ENCODE measurements at places on chromosomes 3 and 15. TPM values are rescaled to one million over a fixed set of nuclear protein-coding genes. Genes with fewer than 3 reads are reported as not detected.
A peak's percentile ranks its signal among the peaks of the same experiment; 100 is the strongest.

DNA sequence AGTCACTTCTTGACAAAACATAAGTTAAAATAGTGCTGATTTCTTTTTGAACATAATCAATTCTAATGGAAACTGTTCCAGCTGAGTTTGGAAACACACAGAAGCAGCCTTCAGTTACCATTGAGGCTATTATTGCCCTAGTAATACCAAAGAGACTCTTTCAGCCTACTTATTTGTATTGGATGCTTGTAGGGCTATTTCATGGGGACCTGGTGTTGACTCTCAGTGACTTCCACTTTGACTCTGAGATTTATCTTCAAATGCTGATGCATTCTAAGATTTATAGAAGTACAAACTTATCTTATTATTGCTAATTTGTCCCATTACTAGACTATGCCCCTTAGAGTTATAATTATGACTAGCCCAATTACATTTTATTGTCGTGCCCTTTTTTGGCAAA, 67.4 kb downstream of the CMSS1 start:
- H3K4me1 ChIP-seq, result peaks cover 26% of the 10 kb centered on the region
- no peak overlapping the region for H3K4me3 ChIP-seq
- no peaks in the 10 kb centered on the region for H3K36me3 ChIP-seq
- H3K27me3 ChIP-seq, result no peaks in the 10 kb centered on the region
- no peak for DNase-seq

- no peaks in the 10 kb centered on the region for H3K4me1 ChIP-seq
- no peak overlapping the region for H3K4me3 ChIP-seq
Measured at GRCh38 chr15:34055868-34056595, 17.0 kb upstream of the AVEN start.

DNA sequence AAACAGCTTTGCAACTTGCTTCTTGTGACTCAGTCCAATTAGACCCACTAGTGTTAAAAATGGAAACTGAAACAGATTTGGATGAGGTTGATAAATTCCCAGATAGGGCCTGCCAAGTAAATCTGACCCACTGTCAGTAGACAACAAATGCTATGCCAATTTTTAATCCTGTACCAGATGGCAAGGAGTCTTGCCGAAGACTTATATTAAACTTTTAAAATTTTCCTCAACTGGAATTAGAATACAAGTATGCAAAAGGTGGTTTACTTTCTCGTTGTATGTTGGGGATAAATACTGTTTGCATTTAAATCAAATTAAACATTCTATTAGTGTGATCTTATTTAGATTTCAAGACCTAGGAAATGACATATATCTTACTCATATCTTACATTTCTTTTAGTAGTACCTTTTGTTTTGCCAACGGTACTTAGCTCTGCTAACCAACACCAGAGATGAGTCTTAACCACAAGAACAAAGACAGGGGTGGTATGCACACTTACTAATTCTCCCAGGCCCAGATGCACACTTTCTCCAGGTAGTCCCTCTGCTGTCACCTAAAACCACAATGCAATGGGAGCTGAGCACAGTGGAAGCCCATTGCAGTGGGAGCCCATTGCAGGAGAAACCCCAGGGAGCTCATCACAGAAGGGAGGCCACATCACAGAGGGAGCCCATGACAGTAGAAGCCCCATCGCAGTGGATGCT, 77.8 kb downstream of the WWTR1 start:
- H3K27ac ChIP-seq, result peak overlapping the region; percentile 77
- H3K36me3 ChIP-seq, result peaks cover 80% of the 10 kb centered on the region
- no peak for DNase-seq
- peaks cover 93% of the 10 kb centered on the region for H3K4me1 ChIP-seq

GRCh38 chr3:81245501-81245900, 515.9 kb downstream of the GBE1 start:
- H3K27me3 ChIP-seq, result no peaks in the 10 kb centered on the region
- H3K4me3 ChIP-seq, result no peak overlapping the region
- H3K27ac ChIP-seq, result no peak overlapping the region
- DNase-seq, result no peak

The SERINC4 gene
- 0.33 TPM for total RNA-seq

DNA sequence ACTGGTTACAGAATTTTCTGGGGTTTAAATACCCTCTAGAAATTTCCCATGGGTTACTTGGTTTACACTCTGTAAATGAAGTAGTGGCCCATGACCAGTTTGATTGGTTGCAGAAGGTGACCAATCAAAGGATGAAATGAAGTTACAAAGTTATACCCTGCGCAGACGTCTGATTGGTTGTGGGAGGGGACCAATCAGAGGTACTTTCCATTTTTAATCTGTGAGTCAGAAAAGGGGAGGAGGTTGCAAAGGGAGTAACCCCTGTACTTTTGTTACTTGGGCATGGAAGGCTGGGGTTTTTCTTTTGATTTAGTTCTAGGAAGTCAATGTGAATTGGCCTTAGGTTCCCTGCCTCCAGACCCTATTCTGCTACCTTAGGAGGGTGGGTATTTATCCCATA, 18.7 kb upstream of the APH1B start:
- DNase-seq, result no peak
- H3K27ac ChIP-seq, result no peak overlapping the region
- H3K27me3 ChIP-seq, result no peaks in the 10 kb centered on the region
- no peaks in the 10 kb centered on the region for H3K36me3 ChIP-seq

DNA sequence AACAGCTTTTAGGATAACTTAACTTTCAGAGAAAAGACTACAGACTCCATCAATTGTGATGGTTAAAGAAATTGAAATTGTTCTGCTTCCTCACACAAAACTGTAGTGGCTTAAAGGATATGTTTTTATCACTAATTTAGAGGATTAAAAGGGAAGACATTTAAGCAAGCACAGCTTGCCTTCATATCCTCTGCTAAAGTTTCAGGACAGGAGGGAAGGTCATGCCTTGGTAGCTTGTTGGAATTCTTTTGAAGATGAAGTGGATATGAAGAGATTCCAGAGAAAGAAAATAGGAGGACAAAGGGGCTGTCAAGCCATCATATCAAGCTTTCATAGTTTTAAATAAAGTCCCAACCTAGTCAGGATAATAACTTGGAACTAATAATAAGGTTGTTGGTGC, 33.1 kb downstream of the CCDC80 start:
- no peaks in the 10 kb centered on the region for H3K4me1 ChIP-seq
- H3K27me3 ChIP-seq, result no peaks in the 10 kb centered on the region
- H3K4me3 ChIP-seq, result no peak overlapping the region

GRCh38 chr15:101024073-101024695, 105.0 kb downstream of the LRRK1 start:
- no peaks in the 10 kb centered on the region for H3K4me1 ChIP-seq
- peaks cover 10% of the 10 kb centered on the region for H3K36me3 ChIP-seq
- no peak for DNase-seq
- no peak overlapping the region for H3K4me3 ChIP-seq
- H3K27ac ChIP-seq, result no peak overlapping the region
- H3K27me3 ChIP-seq, result no peaks in the 10 kb centered on the region

DNA sequence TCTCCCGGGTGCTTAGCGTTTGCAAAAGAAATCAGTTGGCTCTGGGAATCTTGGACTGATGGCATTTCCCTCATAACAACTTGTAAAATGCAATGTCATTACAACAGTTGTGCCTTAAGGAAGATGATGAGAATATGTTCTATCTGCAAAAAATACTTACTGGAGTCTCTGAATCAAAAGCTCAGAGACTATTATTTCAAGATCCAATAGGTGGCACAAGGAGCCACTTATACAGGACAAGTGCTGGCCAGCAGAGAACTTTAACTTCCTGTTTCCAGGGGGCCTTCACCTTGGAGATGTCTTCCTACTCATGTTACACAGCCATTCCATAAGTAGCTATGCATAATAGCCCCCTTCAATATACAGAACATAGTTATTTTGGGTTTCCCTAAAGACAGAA, 8.9 kb upstream of the RPS27L start:
- H3K4me1 ChIP-seq, result peaks cover 8% of the 10 kb centered on the region
- H3K4me3 ChIP-seq, result no peak overlapping the region
- DNase-seq, result peak; percentile 31
- H3K27me3 ChIP-seq, result no peaks in the 10 kb centered on the region
- H3K27ac ChIP-seq, result no peak overlapping the region
- no peaks in the 10 kb centered on the region for H3K36me3 ChIP-seq

The SNX22 gene
- total RNA-seq, result 1.3 TPM

GRCh38 chr3:9843715-9844438, at the start of gene RPUSD3:
Gene RPUSD3, minus strand, starts transcription at chr3:9844008. Its CDS starts 18 bp downstream, at chr3:9843990.
- H3K4me3 ChIP-seq, result peak within 1 kb of the TSS; percentile 97
- H3K27ac ChIP-seq, result peak within 1 kb of the TSS; percentile 71
- peaks cover 18% of the 10 kb centered on the region for H3K4me1 ChIP-seq
- peaks cover 25% of the 10 kb centered on the region for H3K36me3 ChIP-seq
- DNase-seq, result peak; percentile 97

DNA sequence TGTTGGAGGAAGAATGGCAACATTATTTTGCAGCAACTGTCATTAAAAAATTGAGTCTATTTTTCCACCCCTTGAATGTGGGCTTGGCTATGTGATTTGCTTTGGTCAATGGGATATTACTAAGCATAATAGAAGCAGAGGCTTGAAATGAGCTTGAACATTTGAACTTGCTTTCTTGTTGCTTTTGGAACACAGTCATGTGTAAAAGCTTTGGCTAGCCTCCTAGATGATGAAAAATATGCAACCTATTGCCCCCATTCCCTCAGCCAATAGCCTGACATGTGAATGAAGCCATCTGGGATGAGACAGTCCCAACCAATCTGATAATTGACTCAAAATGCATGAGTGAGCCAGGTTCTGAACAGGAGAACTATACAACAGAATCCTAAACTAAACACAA, 78.4 kb downstream of the PLSCR2 start:
- DNase-seq, result no peak
- H3K36me3 ChIP-seq, result no peaks in the 10 kb centered on the region
- no peak overlapping the region for H3K4me3 ChIP-seq
- H3K27me3 ChIP-seq, result no peaks in the 10 kb centered on the region
- peaks cover 35% of the 10 kb centered on the region for H3K4me1 ChIP-seq
- H3K27ac ChIP-seq, result peak overlapping the region; percentile 31

DNA sequence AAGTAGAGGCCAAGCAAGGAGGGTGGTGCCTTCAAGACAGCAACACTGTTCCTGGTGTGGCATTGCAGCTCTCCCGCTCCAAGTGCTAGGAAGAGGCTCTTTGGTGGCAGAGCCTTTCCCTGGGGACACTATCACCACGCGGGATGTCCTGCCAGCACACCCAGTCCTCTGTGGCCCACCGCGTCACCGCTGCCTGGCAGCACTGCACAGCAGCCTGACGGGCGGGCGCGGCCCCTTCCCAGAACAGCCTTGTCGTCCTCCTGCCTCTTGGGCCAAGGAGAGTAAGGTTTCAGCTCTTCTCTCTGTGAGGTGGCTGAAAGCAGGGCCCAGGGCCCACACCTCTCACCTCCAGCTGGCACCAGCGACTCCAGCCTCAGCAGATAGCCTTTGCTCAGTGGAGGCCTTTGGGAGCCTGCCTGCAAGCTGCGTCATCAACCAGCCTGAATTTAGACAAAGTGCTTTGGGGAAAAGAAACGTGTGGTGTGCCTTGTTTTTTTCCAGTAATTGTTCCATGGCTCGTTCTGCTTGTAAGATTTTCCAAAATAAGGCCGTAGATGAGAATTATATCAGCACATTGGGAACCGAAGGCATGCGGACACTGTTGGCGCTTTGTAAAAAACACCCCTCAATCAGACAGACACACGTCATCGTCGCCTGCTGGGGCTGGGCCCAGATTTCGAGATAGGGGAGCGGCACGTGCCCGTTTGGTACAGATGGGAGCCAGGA, 65.0 kb downstream of the AAGAB start:
- DNase-seq, result no peak
- peaks cover 7% of the 10 kb centered on the region for H3K4me1 ChIP-seq
- H3K27ac ChIP-seq, result no peak overlapping the region

DNA sequence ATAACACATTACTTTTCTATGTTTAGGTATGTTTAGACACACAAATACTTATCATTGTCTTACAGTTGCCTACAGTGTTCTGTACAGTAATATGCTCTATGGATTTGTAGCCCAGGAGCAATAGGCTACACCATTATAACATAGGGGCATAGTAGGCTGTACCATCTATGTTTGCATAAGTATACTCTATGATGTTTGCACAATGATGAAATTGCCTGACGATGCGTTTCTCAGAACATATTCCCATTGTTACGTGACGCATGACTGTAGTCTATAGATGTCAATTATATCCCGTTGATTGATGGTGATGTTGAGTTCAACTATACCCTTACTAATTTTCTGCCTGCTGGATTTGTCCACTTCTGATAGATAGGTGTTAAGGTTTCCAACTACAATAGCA, 139.4 kb upstream of the PFN2 start:
- H3K27ac ChIP-seq, result no peak overlapping the region
- no peak overlapping the region for H3K4me3 ChIP-seq
- H3K27me3 ChIP-seq, result peaks cover 16% of the 10 kb centered on the region
- no peaks in the 10 kb centered on the region for H3K4me1 ChIP-seq

The CAND2 gene
- total RNA-seq, result not detected

- H3K4me1 ChIP-seq, result no peaks in the 10 kb centered on the region
- H3K27ac ChIP-seq, result no peak overlapping the region
- H3K27me3 ChIP-seq, result no peaks in the 10 kb centered on the region
- peak; percentile 78 for DNase-seq
- no peaks in the 10 kb centered on the region for H3K36me3 ChIP-seq
Measured at GRCh38 chr3:148158210-148158609, 539.5 kb upstream of the AGTR1 start.
